ENCODE measurements at places on chromosomes 7 and 10.

GRCh38 chr7:41175435-41175834, 527.5 kb downstream of the INHBA start:
- no peak for DNase-seq

DNA sequence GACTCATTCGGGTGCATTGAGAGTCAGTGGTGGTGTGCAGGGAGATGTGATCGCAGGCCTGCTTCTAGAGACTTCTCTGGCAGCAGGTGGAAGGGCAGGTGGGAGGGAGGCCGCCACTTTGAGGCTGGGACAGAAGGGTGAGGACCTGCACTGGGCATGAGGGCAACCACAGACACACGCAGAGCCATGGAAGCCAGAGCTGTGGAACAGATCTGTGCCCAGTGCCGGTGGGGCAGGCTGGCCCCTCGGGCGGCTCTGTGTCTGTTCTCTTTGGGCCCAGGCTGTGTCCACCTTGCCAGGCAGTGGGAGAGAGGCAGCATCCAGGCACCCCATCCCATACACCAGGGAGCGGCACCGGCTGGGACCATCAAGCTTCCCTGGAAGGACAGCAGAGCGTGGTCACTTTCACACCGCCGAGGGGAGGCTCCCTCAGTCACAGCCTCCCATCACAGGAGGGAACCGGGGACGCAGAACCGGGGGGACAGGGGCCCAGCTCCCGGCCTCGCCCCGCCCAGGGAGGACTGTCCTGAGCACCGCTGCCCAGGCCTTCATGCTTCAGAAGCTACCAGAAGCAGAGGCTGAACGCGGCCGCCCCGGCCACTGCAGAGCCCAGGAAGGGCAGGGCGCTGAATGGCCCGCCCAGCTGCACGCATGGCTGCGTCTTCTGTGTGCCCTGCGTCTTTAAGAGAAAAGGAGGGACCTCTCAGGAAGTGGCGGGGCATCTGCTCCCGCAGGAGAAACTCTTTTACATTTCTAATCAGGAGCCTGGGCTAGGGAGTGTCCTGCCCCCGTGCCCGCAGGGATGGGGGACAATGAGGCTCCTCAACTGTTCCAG, 32.1 kb downstream of the EN2 start:
- DNase-seq = no peak

- no peak for DNase-seq
Observed at GRCh38 chr7:73397521-73398281, 35.9 kb upstream of the FZD9 start.

- no peak for DNase-seq
Observed at GRCh38 chr7:152587366-152587765, 88.6 kb downstream of the XRCC2 start.

DNA sequence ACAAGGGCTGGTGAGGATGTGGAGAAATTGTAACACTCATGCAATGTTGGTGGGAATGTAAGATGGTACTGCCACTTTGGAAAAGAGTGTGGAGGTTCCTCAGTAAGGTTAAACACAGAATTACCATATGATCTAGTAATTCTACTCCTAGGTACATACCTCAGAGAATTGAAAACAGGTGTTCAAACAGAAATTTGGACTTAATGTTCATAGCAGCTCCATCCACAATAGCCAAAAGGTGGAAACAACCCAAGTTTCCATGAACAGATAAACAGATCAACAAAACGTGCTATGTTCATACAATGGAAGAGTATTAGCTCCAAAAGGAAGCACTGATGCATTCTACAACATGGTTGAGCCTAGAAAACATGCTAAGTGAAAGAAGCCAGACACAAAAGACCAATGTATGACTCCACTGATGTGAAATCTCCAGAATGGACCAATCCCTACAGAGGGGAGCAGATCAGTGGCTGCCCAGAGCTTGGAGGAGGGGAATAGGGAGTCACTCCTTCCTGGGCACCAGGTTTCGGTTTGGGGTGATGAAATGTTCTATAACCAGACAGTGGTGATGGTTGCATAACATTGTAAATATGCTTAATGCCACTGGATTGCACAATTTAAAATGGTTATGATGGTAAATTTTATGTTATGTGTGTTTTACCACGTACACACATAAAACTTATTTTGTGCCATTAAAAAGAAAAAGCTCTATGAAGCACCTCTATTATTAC, 5.7 kb upstream of the WDR86 start:
- peak; percentile 91 for DNase-seq

DNA sequence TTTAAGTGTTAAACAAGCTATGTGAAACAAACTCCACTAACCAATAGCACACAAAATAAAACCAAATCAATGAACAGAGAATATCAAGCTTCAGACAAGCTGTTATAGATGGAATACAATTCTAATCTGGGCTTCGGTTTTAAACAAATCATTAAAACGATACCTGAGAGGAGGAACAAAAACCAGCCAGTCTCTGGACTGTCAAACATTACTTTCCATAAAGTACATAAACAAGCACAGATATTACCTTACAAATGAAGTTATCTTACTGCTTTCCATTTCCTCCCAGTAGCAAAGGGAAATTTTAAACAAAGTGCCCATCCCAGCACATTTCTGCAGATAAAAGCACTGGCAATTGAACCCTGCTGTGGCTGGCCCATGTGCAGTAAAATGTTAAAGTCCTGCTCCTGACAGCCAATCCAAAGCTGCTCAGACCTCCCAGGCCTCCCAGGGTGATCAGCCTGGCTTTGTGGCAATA, 128.0 kb downstream of the NRCAM start:
- no peak for DNase-seq

DNA sequence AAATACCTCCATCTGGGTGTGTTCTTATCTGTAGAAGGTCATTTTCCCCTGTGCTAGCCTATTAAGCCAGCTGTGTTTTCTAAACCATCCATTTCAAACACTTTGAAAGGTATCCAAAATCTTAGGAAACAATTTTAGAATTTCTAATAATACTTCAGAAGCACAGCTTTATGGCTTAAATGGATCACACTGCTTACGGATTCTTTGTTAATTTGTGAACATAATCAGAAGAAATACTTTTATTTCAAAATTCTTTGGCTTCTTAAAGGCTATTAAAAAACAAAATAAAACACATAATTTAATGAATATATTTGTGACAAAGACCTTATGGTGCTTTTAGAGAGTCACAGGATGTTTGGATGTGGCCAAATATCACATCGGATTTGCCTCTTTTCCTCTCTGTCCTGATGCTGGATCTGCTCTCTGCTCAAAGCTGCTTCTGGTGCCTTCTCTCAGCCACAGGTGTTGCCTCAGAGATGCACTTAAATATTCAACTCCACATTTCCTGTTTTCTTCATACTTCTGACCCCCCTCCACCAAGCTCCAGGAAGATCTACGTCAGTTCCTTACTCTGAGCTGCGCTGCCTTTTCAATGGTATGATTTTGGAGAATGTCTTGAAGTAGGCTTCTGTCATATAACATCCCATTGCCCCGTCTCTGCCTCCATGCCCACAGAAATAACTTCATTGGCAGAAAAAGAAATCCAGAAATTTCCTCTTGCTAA, 230.6 kb downstream of the MLLT10 start:
- no peak for DNase-seq

DNA sequence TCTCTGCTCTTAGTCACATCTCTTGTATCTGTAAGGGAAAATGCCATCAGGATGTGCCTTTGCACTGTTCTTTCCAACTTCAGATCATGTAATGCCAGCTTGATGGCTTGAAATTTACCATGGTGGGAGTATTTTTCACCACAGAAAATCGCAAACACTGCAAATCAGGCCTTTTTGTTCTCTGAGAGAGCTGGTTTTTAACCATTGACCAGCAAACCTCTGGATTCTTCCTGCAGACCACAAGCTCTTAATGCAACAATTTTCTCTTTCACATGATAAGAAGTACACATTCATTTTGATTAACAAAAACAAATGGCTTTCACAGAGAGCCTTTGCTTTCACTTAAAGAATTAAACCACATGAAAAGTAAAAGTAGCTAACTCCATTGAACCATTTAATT, 145.4 kb upstream of the NEBL start:
- DNase-seq = no peak

DNA sequence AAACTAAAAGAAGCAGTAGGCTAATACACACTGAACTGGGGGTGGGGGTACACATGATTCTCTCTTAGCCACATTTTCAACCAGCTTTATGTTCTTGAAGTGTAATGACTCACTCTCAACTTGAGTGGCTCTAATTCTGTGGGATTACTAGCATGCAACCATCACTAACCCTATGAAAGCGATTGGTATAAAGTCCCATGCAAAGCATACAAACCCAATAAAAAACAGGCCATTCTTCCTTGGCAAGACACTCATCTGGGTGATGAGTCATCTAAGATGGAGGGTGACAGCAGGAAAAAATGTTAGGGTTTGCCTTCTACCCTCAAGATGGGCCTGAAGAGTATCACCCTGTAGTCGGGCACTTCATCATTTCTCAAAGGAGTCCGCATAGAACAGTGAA, 14.9 kb upstream of the PON3 start:
- no peak for DNase-seq

DNA sequence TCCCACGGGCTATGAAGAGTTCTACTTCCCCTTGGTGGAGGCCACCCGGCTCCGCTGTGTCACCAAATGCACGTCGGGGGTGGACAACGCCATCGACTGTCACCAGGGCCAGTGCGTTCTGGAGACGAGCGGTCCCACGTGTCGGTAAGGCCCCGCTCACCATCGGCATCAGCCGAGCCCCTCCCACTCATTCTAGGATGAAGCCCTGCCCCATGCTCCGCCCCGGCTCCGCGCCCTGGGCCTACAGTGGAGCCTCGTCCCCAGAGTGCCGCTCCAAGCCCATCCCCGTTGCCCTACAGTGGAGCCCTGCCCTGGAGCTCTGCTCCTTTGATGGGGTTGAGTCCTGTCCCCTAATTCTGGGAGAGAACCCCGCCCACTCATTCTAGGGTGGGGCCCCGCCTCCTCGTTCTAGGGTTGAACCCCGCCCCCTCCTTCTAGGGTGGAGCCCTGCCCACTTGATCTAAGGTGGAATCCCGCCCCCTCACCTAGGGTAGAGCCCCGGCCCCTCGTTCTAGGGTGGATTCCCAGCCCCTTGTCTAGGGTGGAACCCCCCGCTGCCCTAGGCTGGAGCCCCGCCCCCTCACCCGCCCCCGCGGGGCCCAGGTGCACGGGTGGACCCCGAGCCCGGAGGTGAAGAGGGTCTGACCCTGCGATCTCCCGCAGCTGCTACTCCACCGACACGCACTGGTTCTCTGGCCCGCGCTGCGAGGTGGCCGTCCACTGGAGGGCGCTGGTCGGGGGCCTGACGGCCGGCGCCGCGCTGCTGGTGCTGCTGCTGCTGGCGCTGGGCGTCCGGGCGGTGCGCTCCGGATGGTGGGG, 3.4 kb upstream of the MUC12 start:
- DNase-seq = peak; percentile 91

DNA sequence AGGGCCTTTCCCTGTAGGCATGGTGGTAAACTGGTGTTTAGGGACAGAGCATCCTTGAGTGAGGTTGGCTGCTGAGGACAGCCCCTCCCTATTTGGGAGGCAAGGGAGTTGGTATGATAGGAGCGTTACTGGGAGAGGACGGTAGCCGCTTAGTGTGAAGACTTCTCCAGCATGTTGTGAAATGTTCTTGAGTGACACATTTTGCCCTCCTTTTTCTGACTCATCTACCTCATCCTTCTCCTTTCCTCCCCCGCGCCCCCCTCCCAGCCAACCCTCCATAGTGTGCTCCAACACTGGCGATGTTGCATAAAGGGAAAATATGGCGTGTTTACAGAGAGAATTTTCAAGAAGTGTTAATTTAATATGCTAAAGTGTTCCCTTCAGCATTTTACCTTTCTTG, 645.0 kb upstream of the GALNT17 start:
- DNase-seq = no peak

- DNase-seq = no peak
Observed at GRCh38 chr7:53542157-53542556, 506.7 kb downstream of the POM121L12 start.
